ENCODE measurements at places on chromosomes 2 and 18.

DNA sequence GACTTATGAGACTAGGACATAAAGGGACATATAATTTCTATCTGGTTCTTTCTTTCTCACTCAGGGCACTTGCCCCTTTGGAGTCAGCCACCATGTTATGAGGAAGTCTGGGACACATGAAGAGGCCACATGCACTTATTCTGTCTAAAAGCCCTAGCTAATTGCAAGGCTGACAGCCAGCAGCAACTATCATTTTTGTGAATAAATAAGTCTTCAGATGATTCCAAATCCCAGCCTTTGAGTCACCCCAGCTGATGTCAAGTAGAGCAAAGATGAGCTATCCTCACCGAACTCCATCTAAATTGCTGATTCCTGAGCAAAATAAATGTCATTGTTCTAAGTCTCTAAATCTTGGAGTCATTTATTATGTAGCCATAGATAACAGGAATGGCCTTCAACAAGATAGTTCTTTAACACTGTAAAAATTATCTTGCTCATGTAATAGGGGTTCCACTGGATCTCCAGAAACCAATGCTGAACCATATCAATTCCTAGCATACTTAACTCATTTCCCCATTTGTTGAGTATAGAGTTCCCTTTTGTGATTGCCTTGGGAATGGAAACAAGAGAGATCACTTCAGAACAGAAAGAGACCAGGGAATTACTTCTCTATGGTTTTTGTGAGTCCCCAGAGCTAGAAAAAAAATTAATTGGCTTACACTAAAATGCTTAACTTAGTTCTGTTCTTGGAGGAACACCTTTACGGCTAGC, 50.6 kb upstream of the FN1 start:
- no peak for DNase-seq

GRCh38 chr18:24710474-24710873, 250.0 kb downstream of the HRH4 start:
- no peak for DNase-seq

- DNase-seq: no peak
Measured at GRCh38 chr2:163122257-163122656, 283.7 kb upstream of the KCNH7 start.

GRCh38 chr18:50630895-50631294, 71.0 kb downstream of the MAPK4 start:
- no peak for DNase-seq

- no peak for DNase-seq
Measured at GRCh38 chr2:64226611-64227010, 82.4 kb upstream of the PELI1 start.

GRCh38 chr18:9189491-9189890, 52.9 kb downstream of the ANKRD12 start:
- DNase-seq: no peak

DNA sequence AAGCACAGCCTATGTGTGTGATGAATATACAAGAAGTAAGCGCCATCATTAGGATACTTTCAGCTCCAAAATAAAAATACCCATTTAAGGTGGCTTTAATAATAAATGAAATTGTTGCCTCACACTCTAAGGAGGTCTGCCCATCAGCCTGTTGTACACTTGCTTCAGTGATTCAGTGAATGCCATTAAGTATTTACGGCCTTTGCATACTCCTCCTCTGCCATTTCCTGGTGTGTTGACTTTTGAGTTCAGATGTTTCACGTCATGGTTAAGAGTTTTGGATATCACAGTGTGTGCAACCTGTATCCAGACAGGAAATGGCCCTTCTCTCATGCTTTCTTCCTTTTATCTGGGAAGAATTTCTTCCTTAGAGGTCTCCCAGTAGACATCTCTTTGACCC, 38.6 kb upstream of the SNORC start:
- no peak for DNase-seq

- no peak for DNase-seq
Measured at GRCh38 chr18:80169607-80170006, 60.5 kb downstream of the ADNP2 start.

DNA sequence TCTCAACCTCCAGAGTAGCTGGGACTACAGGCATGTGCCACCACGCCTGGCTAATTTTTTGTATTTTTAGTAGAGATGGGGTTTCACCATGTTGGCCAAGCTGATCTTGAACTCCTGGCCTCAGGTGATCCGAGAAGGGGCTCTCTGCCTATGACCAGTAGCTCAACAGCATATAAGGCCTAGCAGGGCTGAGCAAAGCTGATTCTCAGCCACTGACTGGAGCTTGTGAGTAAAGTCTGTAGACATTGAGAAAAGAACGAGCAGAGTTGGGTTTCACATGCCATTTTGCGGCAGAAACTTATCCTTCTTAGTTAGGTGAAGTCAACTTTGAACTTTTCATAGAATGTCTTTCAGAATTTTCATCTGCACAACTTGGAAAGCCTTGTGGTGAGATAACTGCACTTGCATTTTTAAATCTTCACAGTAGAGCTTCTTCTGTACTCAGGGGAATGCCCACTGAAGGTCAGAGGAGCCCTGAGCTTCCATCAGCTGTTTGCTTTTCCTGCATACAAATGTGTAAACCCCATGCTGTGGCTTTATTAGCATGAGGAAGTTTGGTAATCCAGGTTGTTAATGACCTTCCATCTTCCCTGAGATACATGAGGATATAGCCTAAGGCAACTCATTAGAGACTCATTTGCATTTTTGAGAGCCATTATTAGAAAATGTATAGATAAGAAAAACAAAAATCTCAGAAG, 602.4 kb downstream of the METTL4 start:
- no peak for DNase-seq

- DNase-seq: no peak
Measured at GRCh38 chr2:151533127-151533526, 123.4 kb downstream of the RIF1 start.

DNA sequence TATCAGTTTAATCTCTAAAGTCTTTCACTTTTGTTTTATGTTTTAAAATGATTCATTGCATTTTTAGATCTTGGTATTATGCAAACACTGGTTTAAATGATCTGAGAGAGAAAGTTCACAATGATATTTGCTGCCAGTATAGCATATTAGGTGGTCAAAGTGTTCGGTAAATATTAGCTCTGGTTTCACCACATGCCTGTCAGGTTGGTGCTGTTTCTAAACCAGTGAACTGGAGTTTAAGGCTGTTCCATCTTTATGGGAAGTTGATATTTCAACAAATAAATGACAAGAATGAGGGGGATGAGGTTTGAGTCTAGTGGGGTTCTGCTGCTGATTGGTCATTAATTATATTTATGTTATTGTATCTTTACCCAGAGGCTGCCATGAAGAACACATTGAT, 436.4 kb downstream of the DCDC2C start:
- no peak for DNase-seq

- DNase-seq: no peak
Measured at GRCh38 chr2:183371545-183371944, 247.3 kb downstream of the NUP35 start.

DNA sequence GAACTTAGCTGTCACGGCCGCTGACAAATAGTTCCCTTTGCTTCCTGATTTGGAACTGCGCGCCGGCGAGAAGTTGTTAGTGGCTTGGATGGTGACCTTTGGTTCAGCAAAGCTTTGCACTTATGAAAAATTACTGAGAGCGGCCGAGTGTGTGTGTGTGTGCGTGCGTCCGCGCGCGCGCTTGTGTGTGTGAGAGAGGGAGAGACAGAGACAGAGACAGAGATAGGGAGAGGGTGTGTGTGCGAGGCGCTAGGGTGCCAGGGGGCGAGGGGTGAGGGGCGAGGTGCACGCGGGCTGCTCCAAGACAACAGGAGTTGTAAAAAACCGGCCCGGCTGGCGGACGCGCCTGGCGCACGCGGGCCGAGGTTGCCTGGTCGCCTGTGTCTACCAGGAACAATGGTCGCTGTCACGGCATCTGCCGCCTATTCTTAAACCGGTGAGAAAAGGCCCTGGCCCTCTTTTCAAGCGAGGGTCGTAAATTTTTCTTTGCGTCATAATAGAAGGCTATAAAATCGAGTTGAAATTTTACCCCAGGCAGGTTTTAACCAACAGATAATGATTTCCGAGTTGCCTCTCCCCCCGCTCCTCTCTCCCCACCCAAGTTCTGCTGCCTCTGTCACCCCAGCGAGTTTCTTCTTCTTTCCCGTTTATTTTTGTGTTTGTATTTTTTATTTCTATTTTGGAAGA, 535 bp downstream of the HOXD3 start:
- no peak for DNase-seq

DNA sequence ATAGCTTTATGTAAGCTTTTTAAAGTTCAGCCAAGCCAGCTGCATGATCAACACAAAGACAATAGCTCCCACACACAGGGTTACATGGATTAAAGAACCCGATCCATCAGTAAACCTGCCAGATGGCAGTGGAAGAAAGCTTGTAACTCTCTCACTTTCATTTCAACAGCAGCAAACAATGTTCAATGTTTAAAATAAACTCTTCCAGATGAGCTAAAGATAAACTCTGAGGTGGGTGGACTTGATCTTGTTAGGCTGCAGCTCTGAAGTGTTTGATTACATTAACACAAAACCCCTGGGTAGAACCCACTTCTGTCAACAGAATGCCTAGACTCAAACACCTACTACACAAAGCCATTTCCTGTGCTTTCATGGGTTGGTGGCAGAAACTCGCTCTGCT, 13.9 kb downstream of the RDH14 start:
- no peak for DNase-seq

All from AG04450 (cell line).